ENCODE measurements at places on chromosomes 2 and 18.

- no peaks in the 10 kb centered on the region for H3K36me3 ChIP-seq
- H3K27me3 ChIP-seq, result no peaks in the 10 kb centered on the region
- H3K4me1 ChIP-seq, result no peaks in the 10 kb centered on the region
- no peak for DNase-seq
- peak overlapping the region; percentile 85 for H3K4me3 ChIP-seq
Observed at GRCh38 chr18:21110713-21111345, 784 bp downstream of the ROCK1 start.

DNA sequence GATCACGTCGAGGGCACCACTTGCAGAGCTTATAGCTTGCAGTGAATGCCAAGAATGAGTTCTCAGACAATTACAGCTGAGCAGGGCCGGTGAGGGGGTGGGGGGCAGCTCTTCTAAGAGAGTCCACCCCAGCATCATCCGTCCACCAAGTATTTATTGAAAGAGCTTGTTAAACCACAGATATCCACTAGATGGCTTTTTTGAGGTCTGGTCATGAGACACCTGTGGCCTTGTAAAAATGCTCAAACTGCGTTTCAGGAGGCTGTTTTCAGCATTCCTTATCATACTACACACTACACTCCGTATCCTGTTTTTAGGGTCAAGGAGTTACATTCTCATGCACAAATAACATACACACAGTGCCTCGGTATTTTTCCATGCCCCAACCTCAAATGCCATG, 51.5 kb downstream of the DNAJC10 start:
- H3K4me1 ChIP-seq, result no peaks in the 10 kb centered on the region
- no peak overlapping the region for H3K27ac ChIP-seq
- peaks cover 42% of the 10 kb centered on the region for H3K36me3 ChIP-seq
- DNase-seq, result no peak
- no peak overlapping the region for H3K4me3 ChIP-seq

DNA sequence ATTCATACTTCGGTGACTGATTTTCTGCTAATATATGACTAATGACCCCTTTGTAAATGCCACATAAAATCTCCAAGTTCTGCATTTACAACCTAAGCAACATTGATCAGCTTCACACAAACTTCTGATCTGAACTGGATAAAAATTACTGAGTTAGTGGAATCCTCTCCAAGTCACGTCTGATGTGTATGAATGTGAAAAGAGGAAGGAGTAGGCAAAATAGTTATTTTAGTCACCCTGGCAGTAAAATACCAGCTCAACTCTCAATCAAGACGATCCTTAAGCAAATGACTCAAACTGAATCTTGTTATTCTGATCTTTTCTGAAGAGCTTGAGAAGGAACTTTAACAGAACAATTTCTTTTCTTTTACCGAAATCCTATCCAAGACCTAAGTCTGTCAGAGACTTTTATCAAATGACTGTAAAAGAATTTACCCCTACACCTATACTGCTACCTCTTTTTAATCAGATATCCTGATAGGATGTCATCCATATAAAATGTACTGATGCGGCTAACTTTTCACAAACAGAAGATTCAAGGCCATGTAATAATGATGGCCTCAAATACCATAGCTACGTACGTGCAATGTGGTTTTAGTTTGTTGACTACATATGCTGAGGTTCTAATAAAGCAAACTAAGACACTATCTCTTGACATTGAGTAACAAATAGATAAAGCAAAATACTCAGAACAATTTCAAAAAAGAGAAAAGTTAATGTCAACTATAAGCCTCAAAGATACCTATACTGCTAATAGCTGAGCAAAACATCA, 23.7 kb downstream of the CUL3 start:
- H3K36me3 ChIP-seq, result no peaks in the 10 kb centered on the region
- no peak overlapping the region for H3K27ac ChIP-seq
- no peaks in the 10 kb centered on the region for H3K27me3 ChIP-seq
- no peak overlapping the region for H3K4me3 ChIP-seq
- DNase-seq, result no peak
- H3K4me1 ChIP-seq, result peaks cover 12% of the 10 kb centered on the region

GRCh38 chr2:96931466-96931865, 54.9 kb downstream of the FAM178B start:
- peaks cover 15% of the 10 kb centered on the region for H3K4me1 ChIP-seq
- H3K36me3 ChIP-seq, result no peaks in the 10 kb centered on the region
- no peak overlapping the region for H3K4me3 ChIP-seq
- H3K27ac ChIP-seq, result no peak overlapping the region

- no peaks in the 10 kb centered on the region for H3K36me3 ChIP-seq
- H3K4me3 ChIP-seq, result no peak overlapping the region
Observed at GRCh38 chr2:173557497-173557896, 202.8 kb downstream of the CDCA7 start.

DNA sequence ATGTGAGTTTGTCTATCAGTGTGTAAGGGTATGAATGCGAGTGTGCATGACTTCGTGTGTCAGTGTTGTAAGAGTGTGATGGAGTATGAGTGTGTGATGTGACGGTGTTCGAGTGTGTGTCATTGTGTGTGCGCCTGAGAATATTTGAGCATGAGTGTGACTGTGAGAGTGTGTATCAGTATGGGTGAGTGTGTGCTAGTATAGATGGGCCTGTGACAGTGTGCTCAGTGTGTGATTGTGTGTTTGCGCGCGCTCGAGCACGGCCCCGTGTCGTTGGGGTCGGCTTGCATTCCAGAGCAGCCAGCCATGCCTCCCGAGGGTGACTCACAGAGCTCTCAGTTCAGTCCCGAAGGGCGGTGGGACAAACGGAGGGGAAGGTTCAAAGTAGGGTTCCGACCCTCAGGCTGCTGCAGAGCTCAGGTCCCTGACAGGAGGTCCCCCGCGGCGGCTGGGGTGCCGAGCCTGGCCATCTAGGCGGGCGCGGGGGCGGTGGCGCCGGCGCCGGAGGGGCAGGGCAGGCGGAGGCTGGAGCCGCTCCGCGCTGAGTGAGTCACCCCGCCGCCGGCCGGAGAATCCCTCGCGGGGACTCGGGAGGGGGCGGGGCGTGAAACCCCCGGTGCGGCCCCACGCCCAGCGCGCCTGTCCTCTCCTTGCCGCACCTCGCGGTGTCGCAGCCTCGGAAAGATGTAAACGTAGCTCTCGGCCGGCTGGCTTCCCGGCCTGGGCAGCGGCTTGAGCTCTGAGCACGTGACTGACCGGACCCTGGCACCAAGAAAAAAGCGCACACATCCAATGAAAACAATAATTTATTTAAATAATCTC, 3.8 kb downstream of the DLX2 start:
- peak; percentile 72 for DNase-seq
- H3K27me3 ChIP-seq, result peaks cover 21% of the 10 kb centered on the region
- H3K4me3 ChIP-seq, result peak overlapping the region; percentile 23
- peaks cover 91% of the 10 kb centered on the region for H3K4me1 ChIP-seq
